ENCODE measurements at places on chromosomes 7 and 10.
A peak's percentile ranks its signal among the peaks of the same experiment; 100 is the strongest.

- no peak for DNase-seq
These were observed 126.2 kb upstream of the ACBD5 start for GRCh38 chr10:27366769-27367168.

- DNase-seq, result no peak
These were observed 22.7 kb upstream of the MKRN1 start for GRCh38 chr7:140501966-140502365.

GRCh38 chr10:97518301-97519043, 19.7 kb downstream of the UBTD1 start:
- DNase-seq, result no peak

GRCh38 chr7:71145906-71146901, 14.3 kb downstream of the GALNT17 start:
- no peak for DNase-seq

DNA sequence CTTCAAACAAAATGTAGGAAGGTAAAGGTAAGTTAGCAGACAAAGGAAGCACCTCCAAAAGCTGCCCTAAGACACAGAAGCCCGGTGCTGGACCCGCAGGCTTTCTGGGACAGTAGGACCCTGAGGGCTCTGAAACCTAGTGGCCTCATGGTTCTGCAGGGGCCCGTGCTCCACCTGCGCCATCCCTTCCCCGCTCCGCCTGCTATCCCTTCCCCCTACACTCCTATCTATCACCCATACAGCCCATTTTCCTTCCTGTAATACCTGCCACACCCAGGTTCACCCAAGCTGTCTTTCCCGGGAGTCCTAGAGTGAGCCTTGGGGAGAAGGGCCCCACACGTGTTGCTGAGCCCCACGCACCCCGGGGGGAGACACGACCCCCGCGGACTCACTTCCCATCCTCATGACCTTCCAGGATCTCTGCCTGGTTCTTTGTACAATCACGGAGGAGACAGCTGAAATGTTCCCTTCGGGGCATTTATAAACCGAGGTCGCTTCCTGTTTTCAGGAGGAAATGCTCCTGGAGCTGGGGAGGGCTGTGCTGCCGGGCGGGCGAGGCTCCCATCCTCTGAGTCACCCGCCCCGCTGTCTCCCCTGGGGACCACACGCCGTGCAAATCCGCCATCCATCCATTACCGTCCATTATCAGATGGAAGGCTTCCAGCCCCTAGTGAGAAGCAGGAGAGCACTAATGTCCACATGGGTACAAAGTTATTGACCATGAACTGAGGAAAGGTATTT, 251.7 kb upstream of the PITRM1 start:
- no peak for DNase-seq

- DNase-seq, result peak; percentile 24
These were observed 57.1 kb downstream of the C10orf143 start for GRCh38 chr10:130053561-130053960.

DNA sequence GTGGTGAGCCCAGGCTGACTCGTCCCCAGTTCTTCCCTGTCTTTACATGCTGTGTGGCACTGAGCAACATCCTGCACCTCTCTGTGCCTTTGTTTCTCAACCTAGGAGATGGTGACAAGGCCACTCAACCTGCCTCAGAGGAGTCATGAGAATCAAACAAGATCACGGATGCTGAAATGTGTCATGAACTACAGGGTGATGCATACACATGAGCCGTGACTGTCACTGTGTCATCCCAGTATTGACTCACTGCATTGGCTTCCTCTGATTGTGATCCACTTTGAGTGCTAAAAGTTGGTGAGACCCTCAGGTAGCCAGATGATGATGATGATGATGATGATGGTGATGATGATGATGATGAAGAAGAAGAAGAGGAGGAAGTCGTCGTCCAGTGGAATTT, 11.5 kb downstream of the C10orf71 start:
- no peak for DNase-seq

DNA sequence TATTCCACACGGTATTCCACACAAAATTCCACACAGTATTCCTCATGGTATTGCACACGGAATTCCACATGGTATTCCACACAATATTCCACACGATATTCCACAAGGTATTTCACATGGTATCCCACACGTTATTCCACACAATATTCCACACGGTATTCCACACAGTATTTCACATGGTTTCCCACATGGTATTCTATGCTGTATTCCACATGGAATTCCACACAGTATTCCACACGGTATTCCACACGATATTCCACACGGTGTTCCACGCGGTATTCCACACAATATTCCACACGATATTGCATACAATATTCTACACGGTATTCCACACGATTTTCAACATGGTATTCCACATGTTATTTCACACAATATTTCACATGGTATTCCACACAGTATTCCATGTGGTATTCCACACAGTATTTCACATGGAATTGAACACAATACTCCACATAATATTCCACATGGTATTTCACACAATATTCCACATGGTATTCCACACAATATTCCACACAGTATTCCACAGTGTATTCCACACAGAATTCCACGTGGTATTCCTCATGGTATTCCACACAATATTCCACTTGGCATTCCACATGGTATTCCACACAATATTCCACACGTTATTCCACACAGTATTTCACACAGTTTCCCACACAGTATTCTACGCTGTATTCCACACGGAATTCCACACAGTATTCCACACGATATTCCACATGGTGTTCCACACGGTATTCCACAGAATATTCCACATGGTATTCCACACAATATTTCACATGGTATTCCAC, 136.0 kb upstream of the CHST15 start:
- DNase-seq, result no peak

GRCh38 chr10:124465003-124465776, 3.6 kb downstream of the LHPP start:
- DNase-seq, result no peak

DNA sequence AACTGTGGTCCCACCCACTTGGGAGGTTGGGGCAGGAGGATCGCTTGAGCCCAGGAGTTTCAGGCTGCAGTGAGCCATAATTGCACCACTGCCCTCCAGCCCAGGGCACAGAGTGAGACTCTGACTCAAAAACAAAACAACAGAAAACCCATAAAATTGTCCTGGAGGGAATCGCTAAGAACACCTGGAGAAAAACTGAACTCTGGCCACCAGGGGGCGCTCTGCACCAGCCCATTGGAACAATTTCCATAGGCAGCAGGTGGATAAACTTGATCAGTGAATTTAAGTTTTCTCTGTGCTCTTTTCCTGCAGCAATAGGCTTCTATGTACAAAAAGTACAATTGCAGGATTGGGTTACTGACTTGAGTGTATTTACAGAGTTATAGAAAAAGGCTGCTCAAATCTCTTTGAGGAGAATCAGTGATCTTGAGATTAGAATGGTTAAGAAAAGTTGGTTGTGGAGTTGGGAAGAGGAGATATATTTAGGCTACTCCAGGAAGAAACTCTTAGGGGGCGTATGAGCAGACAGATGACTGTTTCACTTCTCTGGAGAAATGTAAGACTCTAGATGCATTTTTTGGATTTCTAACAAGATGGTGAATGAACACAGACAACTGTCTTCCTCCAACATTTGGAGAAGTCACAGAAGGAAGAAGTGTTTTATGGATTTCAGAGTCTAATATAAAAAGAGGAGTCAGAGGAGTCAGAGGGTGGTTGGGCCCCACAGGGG, 274.9 kb upstream of the GALNT17 start:
- DNase-seq, result peak; percentile 25

DNA sequence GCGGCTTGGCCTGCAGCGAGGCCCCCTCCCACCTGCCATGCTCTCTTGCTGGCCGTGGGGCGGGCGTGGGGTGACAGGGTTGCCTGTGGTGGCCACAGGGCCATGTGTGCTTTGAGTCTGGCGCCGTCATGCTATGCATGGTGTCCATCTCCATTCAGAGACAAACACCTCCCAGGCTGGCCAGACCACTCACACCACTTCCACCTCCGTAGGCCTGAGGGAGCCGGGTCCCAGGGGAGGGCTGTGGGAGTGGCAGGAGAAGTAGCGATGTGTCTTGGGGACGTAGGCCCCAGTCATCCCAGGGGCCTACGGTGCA, 65.5 kb downstream of the DNAJB6 start:
- DNase-seq, result no peak

DNA sequence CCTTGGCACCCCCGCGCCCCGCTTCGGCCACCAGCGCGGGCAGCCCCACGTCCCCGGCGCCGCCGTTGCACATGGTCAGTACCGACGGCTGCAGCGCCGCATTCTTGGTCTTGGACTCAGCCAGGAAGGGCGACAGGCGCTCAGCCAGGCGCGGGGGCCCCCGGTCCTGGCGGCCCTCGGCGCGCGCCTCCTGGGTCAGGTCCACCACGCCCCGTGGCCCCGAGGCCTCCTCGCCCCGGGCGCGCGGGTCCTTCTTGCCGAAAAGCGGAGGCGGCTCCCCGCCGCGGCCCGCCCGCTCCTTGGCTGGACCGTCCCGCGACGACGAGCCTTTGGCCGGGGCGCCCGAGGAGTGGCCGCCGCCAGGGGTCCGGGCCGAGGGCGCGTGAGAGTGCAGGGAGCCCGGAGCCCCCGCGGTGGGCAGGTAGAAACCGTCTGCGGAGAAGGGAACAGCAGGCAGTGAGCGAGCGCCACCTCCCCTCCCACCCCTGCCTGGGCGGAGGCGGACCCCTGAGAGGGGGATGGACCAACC, 34.7 kb downstream of the TNRC18 start:
- no peak for DNase-seq

DNA sequence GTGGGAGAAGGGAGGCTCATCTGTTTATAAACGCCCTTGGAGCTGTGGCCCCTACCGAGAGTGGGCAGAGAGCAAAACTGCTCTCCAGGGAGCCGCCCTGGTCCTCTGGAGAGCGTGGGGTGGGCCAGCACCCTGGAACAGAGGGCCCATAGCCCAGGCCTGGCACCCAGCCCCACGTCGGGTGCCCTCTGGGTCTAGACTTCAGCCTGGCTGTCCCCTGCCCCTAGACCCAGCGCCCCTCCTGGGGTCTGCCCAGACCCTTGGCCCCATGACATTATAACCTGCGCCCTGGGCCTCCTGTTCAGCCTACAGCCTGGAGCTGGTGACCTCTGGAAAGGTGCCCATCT, 24.7 kb downstream of the GET4 start:
- no peak for DNase-seq

GRCh38 chr7:12524794-12525386, 45.6 kb upstream of the SCIN start:
- DNase-seq, result peak; percentile 29

DNA sequence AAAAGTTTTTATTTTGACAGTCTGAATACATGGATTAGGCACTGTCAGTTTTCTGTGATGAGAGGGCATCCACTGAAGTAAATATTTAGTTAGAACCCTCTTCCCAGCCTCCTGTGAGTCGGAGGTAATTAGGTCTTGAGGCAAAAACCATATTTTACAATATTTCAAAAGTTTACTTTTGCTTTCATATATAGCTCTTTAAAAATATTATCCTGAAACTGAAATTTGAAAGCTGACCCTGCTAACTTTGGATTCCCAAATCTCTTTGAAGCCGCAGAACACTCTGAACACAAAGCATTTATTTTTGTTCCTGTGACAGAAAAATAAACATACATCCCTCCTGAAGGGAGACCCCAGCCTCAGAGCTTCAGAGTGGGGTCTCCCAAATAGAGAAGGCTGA, 317.4 kb downstream of the KIF20B start:
- DNase-seq, result no peak

- DNase-seq, result no peak
These were observed 66.3 kb upstream of the IL6 start for GRCh38 chr7:22660732-22661131.

DNA sequence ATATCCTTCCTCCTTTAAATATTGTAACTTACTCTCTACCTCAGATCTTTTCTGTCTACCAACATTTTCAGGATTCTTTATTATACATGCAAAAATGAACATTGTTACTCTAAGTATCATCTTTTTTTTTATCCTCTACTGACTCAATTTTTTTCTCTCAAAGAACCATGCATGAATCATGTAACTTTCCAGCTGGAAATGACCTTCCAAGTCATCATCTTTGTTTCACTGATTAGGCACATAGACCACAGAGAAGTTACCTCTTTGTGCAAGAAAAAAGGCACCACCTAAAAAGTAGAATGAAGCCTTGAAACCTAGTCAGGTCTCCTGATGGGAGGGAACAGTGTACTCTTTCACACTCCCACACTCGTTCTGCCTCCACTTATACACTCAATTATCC, 234.9 kb downstream of the HGF start:
- DNase-seq, result no peak

DNA sequence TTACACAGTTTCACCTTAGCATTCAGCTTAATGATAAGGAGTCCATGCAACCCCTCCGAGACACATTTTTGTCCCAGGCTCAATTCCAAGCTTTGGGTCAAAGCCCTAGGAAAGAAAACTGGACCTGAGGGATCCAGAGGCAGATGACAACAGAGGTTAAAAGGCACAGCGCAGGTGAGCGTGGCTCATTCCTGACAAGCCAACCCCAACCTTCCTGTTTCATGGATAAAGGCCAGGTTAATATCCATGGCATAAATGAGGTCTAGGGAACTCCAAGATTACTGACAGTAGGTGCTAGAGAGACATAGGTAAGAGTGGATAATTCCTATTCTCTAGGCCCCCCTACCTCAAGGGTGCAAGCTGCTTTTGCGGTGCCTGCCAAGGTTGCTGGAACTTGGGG, 86.7 kb upstream of the GPR22 start:
- no peak for DNase-seq

DNA sequence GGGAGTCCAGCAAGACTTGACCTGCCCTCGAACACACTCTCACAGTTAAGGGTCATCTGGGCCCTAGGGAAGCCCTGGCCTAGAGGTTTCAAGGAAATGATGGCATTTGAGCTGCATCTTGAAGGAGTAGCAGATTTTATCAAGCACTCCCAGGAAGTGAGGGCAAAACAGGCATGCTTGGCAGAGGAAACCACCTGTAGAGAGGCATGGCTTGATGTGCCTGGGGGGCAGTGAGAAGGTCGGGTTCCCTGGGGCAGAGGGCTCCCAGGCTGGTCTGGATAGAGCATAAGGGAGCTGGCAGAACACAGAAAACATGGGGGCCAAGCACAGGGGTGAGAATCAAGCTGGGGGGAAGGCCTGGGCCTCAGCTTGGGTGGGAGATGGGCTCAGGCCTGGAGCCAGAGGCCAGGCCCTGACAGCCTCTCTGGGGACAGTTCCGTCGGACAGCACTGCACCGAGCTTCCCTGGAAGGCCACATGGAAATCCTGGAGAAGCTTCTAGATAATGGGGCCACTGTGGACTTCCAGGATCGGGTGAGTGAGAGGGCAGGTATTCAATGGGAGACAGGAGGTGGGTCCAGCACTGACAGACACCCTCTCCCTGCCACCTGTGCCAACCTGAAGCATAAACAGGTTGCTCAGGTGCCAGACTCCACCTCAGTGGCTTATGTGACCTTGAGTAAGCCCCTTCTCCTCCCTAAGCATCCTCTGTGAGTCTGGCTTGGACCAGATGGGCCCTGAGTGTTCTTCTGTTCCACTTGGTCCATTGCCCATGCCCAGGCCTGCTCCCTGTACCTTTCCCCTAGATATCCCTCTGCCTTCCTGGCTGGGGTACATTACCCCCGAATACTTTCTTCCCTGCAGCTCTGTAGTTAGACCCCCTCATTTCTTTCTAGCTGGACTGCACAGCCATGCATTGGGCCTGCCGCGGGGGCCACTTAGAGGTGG, 3.5 kb upstream of the HOGA1 start:
- no peak for DNase-seq
